ENCODE measurements at places on chromosomes 4 and X.
A peak's percentile ranks its signal among the peaks of the same experiment; 100 is the strongest.

DNA sequence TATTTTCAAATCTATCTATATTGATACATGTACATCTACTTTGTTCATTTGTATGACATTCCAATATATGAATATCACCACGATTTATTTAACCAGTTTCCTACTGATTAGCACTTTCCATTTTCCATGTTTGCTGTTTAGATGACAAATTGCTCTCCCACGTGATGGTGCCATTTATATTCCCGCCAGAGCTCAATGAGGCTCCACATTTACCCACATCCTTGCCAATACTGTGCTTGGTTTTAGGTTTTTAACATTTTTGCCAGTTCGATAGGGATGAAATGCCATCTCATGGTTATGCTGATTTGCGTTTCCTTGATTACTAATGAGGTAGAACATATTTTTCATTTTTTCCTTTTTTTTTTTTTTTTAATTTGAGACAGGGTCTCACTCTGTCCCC, 86.7 kb upstream of the TRIM2 start:
- no peak overlapping the region for H3K4me3 ChIP-seq
- H3K36me3 ChIP-seq: no peaks in the 10 kb centered on the region
- no peak for DNase-seq
- no peak overlapping the region for H3K27ac ChIP-seq
- H3K27me3 ChIP-seq: no peaks in the 10 kb centered on the region
- no peaks in the 10 kb centered on the region for H3K4me1 ChIP-seq

- H3K27me3 ChIP-seq: no peaks in the 10 kb centered on the region
- H3K36me3 ChIP-seq: no peaks in the 10 kb centered on the region
- no peaks in the 10 kb centered on the region for H3K4me1 ChIP-seq
- DNase-seq: no peak
- H3K4me3 ChIP-seq: no peak overlapping the region
These were observed 122.5 kb upstream of the CLNK start for GRCh38 chr4:10806953-10807645.

GRCh38 chr4:139152249-139152648, 24.8 kb downstream of the ELF2 start:
- H3K36me3 ChIP-seq: no peaks in the 10 kb centered on the region
- no peaks in the 10 kb centered on the region for H3K27me3 ChIP-seq
- DNase-seq: no peak
- H3K4me3 ChIP-seq: no peak overlapping the region
- H3K4me1 ChIP-seq: no peaks in the 10 kb centered on the region
- H3K27ac ChIP-seq: no peak overlapping the region

GRCh38 chr4:108685036-108685686, 34.8 kb downstream of the OSTC start:
- H3K4me1 ChIP-seq: no peaks in the 10 kb centered on the region
- no peaks in the 10 kb centered on the region for H3K27me3 ChIP-seq
- H3K36me3 ChIP-seq: no peaks in the 10 kb centered on the region
- no peak overlapping the region for H3K27ac ChIP-seq
- H3K4me3 ChIP-seq: no peak overlapping the region
- DNase-seq: no peak

DNA sequence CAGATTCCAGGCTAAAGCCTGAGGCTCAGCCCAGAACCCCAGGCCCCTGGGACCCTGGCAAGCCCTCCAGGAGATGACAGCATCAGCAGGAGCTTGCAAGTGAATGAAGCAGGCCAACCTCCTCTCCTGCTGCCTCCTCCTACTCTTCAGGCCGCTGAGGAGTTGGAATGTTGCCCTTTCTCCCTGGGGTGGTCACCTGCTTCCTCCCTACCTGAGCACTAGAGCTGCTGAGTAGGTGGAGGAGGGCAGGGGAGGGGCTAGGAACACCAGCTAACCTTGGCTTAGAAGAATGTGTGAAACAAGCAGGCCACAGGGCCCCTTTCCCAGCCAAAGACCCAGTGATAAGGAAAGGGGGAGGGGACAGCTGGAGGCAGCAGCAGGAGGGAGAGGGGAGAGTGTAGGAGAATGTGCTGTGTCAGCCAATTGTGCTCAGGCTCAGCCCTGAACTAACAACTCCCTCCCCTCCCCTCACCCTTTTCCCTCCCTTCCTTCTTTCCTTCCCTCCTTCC, 58.0 kb downstream of the PJA1 start:
- DNase-seq: peak; percentile 61
- peak overlapping the region; percentile 34 for H3K27ac ChIP-seq
- no peak overlapping the region for H3K4me3 ChIP-seq
- H3K36me3 ChIP-seq: no peaks in the 10 kb centered on the region
- H3K27me3 ChIP-seq: no peaks in the 10 kb centered on the region
- H3K4me1 ChIP-seq: no peaks in the 10 kb centered on the region

DNA sequence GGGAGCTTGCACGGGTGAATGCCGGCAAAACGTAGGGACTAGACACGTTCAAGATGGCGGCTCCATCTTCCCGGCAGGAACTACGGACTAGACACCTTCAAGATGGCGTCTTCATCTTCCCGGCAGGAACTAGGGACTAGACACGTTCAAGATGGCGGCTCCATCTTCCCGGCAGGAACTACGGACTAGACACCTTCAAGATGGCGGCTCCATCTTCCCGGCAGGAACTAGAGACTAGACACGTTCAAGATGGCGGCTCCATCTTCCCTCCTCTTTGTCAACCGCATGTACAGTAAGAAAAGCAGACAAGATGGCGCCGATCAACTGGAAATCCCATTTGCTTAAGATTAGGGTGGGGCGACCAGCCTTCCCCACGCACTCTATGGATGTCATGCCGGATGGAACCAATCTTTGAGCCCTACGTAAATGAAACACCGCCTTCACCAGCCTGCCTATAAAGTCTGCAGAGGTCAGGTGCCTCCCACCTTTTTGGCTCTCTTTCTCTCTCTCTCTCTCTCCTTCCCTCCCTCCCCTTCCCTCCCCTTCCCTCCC, 222.4 kb downstream of the CRLF2 start:
- peak overlapping the region; percentile 57 for H3K27ac ChIP-seq
- H3K36me3 ChIP-seq: no peaks in the 10 kb centered on the region
- no peaks in the 10 kb centered on the region for H3K4me1 ChIP-seq
- H3K27me3 ChIP-seq: no peaks in the 10 kb centered on the region
- H3K4me3 ChIP-seq: peak overlapping the region; percentile 27

- peaks cover 6% of the 10 kb centered on the region for H3K4me1 ChIP-seq
- no peaks in the 10 kb centered on the region for H3K27me3 ChIP-seq
- no peaks in the 10 kb centered on the region for H3K36me3 ChIP-seq
- no peak overlapping the region for H3K4me3 ChIP-seq
These were observed 3.8 kb downstream of the RGS12 start for GRCh38 chr4:3296651-3297050.

DNA sequence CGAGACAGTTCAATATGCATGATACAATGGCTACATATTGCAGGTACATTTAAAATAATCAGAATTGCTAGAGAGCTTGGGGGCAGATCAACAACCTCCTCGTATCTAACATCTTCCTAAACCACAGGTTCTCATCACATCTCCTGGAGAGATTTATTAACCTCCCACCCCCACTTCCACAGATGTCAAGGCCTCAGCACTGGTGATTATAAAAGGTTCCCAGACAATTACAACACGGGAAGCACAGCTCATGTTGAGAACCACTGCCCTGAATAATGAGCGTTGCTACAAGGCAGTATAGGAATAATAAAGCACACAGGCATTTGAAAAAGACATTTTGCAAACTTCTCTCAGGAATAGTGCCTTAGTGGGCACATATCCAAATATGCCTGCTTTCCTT, 42.8 kb downstream of the ELOVL6 start:
- no peaks in the 10 kb centered on the region for H3K27me3 ChIP-seq
- no peak for DNase-seq
- H3K27ac ChIP-seq: no peak overlapping the region
- no peak overlapping the region for H3K4me3 ChIP-seq
- no peaks in the 10 kb centered on the region for H3K4me1 ChIP-seq

DNA sequence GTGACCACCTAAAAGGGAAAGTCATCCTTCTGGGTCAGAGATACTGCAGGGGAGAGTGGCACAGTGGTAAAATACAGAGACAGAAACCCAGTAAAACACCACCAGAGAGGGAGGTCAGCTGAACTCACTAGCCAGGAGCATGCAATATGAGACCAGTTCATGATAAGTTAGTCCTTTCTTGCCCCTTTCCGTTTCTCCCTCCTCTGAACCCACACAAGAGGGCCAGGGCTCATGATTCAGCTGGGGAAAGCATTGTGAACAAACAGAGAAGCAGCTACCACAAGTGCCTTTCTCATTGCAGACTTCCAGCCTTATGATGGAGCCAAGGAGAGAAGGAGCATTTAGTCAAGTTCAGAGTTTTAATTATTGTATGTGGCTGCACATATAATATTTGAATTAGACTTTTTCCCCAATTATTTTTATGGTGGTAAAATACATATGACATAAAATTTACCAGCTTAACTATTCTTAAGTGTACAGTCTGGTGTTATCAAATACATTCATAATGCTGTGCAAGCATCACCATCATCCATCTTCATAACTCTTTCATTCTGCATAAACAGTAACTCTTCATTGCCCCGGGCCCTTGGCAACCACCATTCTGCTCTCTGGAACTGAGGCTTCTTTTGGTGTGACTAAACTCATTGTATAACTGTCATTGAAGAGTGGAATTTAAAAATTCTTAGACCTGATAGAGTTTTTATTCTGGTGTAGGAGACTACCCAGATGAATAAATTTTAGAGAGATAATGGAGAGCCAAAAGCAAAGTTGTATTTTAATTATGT, 114.6 kb downstream of the DDIT4L start:
- no peak for DNase-seq
- H3K36me3 ChIP-seq: no peaks in the 10 kb centered on the region
- no peak overlapping the region for H3K4me3 ChIP-seq

- H3K4me3 ChIP-seq: no peak overlapping the region
- DNase-seq: no peak
- H3K4me1 ChIP-seq: no peaks in the 10 kb centered on the region
- no peaks in the 10 kb centered on the region for H3K27me3 ChIP-seq
- no peak overlapping the region for H3K27ac ChIP-seq
These were observed 547.0 kb upstream of the POU3F4 start for GRCh38 chrX:82961129-82961528.

DNA sequence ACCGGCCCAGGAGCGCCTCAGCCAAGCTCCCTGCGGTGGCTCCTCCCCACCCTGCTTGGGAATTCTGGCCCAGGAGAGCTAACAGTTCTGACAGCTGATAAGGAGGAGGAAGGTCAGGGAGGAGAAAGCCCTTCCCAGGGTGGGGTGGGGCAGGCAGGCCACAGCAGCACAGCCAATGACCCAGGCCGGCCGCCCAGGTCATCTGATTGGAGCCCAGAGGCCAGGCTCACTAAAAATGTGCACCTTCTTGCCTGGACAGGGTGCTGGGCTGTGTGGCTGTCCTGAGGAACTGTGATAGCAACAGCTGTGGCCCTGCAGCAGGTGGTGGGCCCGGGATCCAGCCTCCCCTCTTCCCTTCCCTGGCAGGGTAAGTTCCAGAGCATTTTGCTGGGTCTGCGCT, 17.2 kb upstream of the SH3TC1 start:
- DNase-seq: no peak
- no peaks in the 10 kb centered on the region for H3K36me3 ChIP-seq
- H3K4me1 ChIP-seq: no peaks in the 10 kb centered on the region
- no peak overlapping the region for H3K4me3 ChIP-seq
- H3K27ac ChIP-seq: no peak overlapping the region

DNA sequence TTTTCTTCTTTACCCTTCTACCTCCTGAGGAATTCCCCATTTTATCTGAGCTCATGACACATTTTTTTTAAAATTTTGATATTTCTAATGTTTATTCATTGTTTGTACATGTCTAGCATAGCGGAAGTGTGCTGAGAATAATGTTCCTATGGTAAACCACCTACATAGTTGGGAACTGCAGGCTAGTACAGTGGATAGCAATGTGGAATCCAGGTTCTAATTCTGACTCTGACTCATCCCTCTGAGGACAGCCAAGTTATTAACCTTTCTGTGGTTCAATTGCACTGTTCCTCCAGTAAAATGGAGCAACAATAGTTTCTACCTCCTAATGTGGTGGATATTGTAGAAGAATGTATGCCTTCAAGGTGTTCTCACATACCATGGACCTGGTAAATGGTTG, 20.6 kb upstream of the APELA start:
- H3K36me3 ChIP-seq: no peaks in the 10 kb centered on the region
- no peak overlapping the region for H3K4me3 ChIP-seq
- DNase-seq: no peak
- H3K27me3 ChIP-seq: no peaks in the 10 kb centered on the region
- H3K27ac ChIP-seq: no peak overlapping the region

- no peaks in the 10 kb centered on the region for H3K4me1 ChIP-seq
- H3K36me3 ChIP-seq: no peaks in the 10 kb centered on the region
- H3K27me3 ChIP-seq: no peaks in the 10 kb centered on the region
These were observed 5.5 kb downstream of the PNMA3 start for GRCh38 chrX:153061732-153062131.

GRCh38 chrX:112218388-112218787, 135.8 kb upstream of the TRPC5 start:
- H3K27ac ChIP-seq: no peak overlapping the region
- H3K36me3 ChIP-seq: no peaks in the 10 kb centered on the region
- DNase-seq: no peak
- H3K27me3 ChIP-seq: no peaks in the 10 kb centered on the region
- H3K4me3 ChIP-seq: no peak overlapping the region

GRCh38 chrX:99722094-99722493, 688.0 kb downstream of the PCDH19 start:
- no peaks in the 10 kb centered on the region for H3K4me1 ChIP-seq
- H3K27ac ChIP-seq: no peak overlapping the region
- no peaks in the 10 kb centered on the region for H3K27me3 ChIP-seq
- no peak for DNase-seq
- no peaks in the 10 kb centered on the region for H3K36me3 ChIP-seq
- H3K4me3 ChIP-seq: no peak overlapping the region

DNA sequence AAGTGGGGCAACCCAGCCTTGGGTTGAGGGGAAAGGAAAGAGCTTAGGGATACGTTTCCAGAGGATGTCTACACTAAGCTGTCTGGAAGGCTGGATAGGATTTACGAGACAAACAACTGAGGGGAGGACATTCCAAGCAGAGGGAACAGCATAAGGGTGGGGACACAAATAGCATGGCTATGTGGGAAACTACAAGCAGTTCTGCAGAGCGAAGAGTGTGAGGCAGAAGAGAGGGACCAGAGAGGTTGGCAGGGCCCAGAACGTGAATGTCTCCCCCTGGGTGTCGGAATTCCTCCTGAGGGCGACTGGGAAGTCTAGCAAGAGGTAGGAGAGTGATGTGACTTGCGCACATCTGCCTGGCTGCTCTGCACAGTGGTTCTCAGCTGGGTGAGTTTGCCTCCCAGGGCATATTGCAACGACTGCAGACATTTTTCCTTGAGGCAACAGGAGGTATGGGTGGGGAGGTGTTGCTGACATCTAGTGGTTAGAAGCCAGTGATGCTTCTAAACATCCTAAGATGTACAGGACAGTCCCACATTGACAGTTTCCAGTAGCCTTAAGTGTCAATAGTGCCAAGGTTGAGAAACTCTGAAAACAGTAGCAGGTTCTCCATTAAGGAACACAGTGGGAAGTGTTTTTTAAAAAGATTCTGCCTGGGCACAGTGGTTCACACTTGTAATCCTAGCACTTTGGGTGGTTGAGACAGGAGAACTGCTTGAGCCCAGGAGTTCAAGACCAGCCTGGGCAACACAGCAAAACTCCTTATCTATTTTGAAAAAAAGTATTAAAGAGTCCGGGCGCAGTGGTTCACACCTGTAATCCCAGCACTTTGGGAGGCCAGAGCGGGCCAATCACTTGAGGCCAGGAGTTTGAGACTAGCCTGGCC, 9.2 kb downstream of the NDUFA1 start:
- H3K4me1 ChIP-seq: no peaks in the 10 kb centered on the region
- DNase-seq: peak; percentile 17
- no peak overlapping the region for H3K4me3 ChIP-seq
- H3K27me3 ChIP-seq: no peaks in the 10 kb centered on the region
- no peaks in the 10 kb centered on the region for H3K36me3 ChIP-seq

- H3K27me3 ChIP-seq: no peaks in the 10 kb centered on the region
These were observed 241.2 kb downstream of the BCOR start for GRCh38 chrX:39856472-39857121.
